CD4-positive, alpha-beta T cell treated with Interleukin-6 at 100 ng/mL for 8 hours (primary cell): ENCODE measurements at places on chromosomes 3 and 15.

GRCh38 chr3:15796771-15797641, 773 bp downstream of the ANKRD28 start:
- DNase-seq: no peak

GRCh38 chr15:66937588-66937987, 127.8 kb upstream of the SMAD3 start:
- no peak for DNase-seq

DNA sequence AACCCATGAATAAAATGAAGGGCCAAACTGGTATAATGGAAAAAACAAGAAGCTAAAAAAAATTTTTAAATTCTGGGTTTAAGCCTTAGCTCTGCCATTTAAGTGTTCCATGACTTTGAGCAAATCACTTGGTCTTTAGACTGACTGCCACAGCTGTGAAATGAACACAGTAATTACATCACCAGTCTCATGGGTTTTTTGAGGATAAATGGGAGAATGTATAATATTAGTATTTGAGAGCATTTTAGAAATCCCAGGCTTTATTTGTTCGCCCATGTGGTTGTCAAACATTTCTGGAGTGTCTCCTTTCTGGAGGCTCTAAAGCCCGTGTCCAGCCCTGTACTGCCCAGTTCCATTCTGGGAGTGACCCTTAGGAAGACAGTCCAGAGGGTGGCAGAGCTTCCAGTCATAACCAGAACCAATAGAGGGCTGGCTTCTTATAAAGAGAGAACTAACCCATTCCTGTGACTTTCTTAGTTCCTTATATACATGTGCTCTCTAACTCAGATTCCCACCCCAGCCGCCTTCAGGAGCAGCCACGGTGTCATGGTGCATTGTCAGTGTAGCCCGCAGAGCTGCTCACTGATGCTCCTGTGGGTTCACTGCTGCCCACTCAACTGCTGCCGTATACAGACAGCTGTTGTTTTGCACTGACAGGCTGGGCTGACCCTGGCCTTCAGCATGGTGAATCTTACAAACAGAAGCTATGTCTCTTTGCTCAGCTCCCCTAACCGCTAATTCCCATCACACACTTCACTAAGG, 44.7 kb downstream of the BOC start:
- no peak for DNase-seq

DNA sequence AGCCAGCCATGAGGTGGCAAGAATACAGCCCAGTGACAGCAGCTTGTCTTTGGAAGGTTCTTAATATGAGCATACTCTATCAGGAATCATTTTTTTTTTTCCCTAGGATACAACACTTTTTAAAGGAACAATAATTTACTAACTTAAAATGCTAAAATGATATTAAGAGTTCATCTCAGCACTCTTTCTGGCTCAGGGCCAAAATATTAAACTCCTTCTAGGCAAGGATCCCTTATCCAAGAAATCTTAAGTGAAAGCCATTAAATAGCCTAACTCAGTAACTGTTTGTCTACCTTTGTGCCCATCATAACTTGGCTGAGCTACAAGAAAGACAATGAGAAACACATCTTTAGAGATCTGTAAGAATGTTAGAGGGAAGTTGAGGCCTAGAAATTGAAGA, 529.5 kb upstream of the TGFBR2 start:
- no peak for DNase-seq

DNA sequence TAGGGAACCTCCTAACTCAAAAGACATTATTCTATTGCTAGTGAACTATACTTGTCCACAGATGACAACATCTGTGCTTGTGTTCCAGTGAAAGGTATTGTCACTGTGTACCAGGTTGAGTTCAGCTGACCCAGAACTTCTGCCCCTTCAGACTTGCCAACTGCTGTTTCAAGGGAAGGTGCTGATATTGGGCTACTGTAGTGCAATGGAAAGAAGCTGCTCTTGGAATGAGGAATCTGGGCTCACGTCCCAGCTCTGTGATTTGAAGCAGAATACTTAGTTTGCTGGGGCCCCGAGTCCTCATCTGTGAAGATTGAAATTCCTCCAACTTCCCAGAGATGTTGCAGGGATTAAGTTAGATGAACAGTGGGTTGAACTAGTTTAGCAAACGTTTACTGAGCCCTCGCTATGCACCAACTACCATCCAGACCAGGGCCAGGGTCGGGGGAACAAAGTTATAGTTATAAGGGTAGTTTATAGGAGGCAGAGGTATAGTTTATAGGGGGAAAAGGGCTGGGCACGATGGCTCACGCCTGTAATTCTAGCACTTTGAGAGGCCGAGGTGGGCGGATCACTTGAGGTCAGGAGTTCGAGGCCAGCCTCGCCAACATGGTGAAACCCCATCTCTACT, 15.9 kb upstream of the UMPS start:
- DNase-seq: no peak

- no peak for DNase-seq
Observed at GRCh38 chr15:42628761-42629160, 53.4 kb downstream of the STARD9 start.

DNA sequence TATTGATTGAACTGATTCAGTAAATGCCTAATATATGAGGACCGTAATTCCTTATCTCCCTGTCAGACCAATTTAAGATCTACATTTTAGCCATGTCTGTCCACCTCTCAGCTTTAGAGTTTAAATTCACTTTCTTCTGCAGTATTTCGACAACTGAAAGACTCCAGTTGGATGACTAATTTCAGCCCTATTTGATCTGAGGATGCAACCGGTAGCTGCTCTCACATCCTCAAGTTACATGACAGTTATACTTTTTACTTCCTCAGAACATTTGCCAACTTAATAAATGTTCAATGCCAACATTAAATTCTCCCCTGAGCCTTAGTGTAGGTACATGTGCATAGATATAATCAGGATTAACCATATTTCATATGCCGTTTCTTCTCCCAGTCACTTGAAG, 2.5 kb upstream of the HHLA2 start:
- DNase-seq: peak; percentile 9

DNA sequence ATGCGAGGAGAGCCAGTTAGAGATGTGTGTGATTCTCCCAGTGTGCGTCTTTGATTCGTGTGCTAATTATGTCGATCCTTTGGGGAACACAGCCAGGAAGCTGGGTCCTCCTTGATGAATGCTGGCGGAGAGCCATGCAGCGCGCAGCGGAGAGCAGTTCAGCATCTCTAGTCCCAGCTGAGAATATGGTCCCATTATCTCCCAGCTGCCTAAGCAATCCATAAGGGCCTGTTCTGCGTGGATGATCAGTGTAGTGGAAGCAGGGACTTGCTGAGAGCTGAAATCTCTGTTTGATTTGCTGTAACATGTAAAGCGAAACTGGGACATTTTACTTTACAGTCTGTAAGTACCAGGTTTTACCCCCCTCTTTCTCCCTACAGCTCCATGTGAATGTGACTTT, 412.7 kb downstream of the CNTN4 start:
- no peak for DNase-seq

DNA sequence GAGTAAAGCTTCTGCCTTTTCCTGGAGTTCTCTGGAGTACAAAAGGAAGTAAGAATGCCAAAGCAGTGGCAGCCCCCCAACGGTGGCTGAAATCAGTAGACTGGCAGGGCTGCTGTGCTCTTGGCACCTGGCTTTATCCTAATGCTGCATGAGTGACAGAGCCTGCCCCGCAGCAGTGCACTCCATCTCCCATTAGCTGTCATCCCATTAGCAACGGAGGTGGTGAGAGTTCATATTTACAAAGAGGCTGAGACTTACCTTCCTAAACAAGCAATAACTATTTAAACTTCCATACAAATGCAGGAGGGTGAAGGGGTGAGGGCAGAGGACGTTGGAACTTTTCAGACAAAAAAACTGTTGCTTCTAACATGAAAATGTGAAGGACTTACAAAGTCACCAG, 51.9 kb downstream of the SERPINI1 start:
- no peak for DNase-seq

DNA sequence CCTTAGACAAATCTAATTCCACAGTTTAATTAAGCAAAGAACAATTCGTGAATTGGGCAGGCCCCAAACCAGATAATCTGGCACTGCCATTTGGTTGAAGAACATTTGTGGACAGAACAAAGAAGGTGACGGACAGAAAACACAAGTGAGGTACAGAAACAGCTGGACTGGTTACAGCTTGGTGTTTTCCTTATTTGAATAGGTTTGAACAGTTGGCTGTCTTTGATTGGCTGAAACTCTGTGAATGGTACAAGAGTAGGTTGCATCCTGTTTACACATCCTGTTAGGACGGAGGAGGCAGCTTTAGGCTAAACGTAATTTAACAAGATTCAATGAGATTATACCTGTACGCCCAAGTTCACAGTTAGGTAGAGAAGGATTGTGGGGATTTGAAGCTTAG, 114.4 kb downstream of the LPP start:
- DNase-seq: no peak

- DNase-seq: peak; percentile 36
Observed at GRCh38 chr3:30751610-30752299, 142.7 kb downstream of the GADL1 start.
